ENCODE measurements at places on chromosomes 12 and 14.

- DNase-seq = peak; percentile 77
These were observed 90.6 kb downstream of the PAPOLA start for GRCh38 chr14:96592591-96593386.

DNA sequence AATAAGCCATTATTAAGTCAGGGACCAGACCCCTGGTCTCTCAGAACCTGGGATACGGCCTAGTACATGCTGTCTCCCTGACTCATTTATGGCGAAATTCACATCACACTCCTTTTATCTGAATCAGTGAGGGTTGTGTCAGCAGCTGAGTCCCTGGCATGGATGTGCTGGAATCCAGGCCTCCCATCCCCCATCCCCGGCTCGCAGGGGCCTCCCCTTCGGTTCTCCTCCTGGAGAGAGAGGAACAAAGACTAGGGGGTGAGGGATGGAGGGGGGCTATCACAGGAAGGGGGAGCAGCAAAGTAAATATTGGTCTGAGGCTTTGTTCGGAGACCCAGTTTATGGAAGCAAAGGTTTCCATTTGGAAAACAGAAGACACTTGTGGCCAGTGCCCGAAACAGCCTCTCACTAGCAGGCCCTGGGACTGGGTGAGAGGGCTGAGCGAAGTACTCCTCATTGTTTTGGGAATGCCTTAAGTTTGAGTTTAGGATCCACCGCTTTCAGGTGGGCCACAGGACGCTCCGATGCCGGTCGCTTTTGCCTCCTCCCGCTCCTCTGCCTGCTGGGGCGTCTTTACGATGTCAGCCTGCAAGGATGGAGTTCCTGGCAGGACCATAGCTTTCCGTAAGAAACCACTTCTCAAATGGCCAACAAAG is 145.0 kb downstream of the PRKCH start:
- DNase-seq = no peak

GRCh38 chr12:106074361-106074705 is 64.4 kb downstream of the NUAK1 start:
- DNase-seq = no peak

DNA sequence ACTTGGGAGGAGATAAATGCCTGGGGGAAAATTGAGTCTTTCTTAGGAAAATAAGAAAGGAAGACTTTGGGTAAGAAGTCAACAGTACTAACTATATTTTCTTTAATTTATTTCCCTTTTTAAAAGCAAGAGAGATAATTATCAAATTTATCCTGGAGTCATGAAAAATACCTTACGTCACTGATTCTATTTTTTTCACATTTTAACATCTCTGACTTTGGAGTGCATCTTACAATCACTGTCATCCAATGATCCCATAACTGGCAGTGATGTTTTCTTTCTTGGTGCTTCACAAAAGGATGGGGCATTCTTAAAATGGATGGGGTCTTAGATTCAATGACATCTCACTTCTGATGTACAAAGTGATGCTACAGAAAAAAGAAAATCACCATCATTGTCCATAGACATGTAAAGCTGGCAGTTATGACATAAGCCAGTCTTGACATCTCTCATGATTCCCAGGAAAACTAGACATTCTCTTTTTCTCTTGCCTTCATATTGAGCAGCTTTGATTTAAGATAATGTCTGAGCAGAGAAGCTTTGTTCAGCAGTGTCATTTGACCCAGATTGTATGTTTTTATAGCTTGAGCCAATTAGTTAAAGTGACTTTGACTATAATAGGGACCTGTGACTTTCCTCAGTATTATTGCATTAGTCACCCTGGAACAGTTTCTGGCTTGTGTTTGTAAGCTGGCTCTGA is 236.2 kb downstream of the EGLN3 start:
- no peak for DNase-seq

- DNase-seq = peak; percentile 61
These were observed 767 bp upstream of the TCP11L2 start for GRCh38 chr12:106301611-106302321.

- no peak for DNase-seq
These were observed 126.0 kb upstream of the FKBP4 start for GRCh38 chr12:2668816-2669215.

DNA sequence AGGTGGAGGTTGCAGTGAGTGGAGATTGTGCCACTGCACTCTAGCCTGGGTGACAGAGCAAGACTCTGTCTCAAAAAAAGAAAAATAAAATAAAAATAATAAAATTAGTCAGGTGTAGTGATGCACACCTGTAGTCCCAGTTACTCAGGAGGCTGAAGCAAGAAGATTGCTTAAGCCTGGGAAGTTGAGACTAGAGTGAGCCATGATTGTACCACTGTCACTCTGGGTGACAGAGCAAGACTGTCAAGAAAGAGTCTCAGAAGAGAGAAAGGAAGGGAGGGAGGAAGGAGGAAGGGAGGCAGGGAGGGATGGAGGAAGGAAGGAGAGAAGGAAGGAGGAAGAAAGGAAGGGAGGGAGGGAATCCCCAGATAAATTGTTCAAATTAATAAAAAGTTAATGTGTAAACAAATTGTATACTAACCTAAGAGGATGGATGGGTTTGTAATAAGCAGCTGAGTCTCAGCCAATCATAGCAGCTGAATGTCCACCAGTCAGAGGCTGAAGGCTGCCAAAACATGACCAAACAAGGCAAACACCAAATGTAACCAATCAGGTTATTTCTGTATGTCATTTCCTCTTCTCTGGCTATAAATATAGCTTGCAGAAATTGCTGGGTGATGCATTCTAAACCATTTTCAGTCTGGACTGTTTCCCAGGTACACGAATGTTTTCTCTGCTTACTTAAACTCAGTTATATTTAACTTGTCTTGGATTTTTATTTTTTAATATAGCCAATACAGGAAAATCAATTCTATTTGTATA is 6.1 kb upstream of the CDCA4 start:
- no peak for DNase-seq

- DNase-seq = peak; percentile 41
These were observed 54.2 kb downstream of the C12orf42 start for GRCh38 chr12:103441437-103442181.

GRCh38 chr14:30803185-30803584 is 71.2 kb upstream of the COCH start:
- no peak for DNase-seq

- DNase-seq = no peak
These were observed 224.8 kb downstream of the DACT1 start for GRCh38 chr14:58862416-58863160.

DNA sequence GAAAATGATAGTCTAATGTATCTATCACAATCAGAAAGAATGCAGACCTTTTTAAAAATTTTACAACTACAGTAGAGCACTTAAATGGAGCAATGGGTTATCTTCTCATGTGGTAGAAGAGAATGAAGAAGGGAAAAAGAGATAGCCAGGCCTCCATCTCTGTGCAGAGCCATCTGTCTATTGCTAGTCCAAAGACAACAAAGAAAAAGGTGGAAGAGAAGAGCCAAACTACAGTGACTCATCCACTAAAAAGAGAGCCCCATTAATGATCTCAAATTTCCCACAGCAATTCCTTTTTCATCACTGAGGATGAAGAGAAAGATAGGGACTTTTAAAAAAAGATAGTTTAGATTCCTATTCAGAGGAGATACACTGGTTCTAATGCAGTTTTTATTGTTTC is 232.9 kb downstream of the ATXN7L3B start:
- DNase-seq = no peak

DNA sequence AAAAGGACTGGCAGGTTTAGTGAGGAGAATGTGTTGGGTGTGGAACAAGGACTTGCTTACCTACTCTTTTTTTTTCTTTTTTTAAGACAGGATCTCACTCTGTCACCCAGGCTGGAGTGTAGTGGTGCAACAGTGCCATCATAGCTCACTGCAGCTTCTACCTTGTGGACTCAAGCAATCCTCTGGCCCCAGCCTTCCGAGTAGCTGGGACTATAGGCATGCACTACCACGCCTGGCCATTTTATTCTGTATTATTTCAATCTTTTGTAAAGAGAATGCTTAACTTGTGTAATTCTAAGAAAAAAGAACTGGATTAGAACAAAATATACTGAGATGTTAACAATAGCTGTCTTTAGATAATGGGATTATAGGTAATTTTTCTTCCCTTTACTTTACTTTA is 1.9 kb upstream of the VRTN start:
- no peak for DNase-seq

DNA sequence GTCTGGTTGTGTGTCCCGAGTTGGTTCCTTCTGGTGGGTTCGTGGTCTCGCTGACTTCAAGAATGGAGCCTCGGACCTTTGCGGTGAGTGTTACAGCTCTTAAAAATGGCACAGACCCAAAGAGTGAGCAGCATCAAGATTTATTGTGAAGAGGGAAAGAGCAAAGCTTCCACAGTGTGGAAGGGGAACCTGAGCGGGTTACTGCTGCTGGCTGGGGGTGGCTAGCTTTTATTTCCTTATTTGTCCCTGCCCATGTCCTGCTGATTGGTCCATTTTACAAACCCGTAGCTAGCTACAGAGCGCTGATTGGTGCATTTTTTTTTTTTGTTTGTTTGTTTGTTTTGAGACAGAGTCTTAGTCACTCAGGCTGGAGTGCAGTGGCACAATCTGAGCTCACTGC is 29.3 kb downstream of the FGF6 start:
- no peak for DNase-seq

- DNase-seq = no peak
These were observed 1.1 kb downstream of the WDR20 start for GRCh38 chr14:102140750-102141145.

GRCh38 chr12:80721326-80721725 is 4.6 kb downstream of the MYF5 start:
- DNase-seq = no peak

DNA sequence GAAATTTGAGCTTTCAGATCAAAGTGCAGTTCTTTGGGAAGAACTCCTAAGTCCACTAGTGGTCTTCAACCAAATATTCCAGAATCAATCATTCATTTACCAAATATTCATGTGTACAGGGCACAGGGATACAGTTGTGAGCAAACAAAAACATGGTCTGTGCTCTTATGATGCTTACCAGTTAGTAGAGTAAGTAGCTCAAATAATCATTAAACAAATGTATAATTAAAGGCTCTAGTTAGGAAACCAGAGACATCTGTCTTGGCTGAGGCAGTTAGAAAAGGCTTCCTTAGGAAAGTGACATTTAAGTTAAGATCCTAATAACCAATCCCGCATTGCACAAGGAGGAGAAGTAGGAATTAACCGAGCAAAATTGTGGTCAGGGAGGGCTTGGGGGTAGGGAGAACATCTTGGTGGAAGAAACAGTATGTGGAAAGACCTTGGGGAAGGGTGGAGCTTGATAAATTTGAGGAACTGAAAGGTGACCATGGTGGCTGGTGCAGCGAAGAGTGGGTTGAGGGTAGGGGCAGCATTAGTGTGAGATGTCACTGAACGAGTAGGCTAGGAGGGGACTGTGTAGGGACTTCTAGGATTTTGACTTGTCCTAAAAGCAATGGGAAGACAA is 40.0 kb downstream of the PEBP1 start:
- DNase-seq = no peak

- DNase-seq = no peak
These were observed 323.5 kb downstream of the ALG10 start for GRCh38 chr12:34345801-34346200.

GRCh38 chr12:71981149-71981548 is 42.5 kb downstream of the TPH2 start:
- no peak for DNase-seq

DNA sequence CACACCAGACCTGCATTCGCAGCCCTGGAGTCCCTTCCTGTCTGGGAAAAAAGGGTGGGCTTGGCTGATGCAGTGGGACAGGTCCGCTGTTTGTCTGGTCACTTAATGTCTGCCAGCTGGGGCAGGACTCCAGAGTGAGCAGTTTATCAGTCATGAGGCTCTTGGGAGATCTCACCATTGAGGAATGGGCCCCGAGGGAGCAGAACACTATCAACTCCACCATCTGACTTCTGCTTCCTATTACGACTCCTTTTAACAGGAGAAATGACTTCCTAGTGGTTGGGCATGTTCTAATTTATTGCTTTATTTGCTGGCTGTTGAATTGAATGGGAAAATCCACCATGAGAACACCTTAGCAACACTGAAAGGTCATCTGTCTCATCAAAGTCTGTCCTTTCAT is 182.5 kb upstream of the RASSF8 start:
- DNase-seq = no peak

DNA sequence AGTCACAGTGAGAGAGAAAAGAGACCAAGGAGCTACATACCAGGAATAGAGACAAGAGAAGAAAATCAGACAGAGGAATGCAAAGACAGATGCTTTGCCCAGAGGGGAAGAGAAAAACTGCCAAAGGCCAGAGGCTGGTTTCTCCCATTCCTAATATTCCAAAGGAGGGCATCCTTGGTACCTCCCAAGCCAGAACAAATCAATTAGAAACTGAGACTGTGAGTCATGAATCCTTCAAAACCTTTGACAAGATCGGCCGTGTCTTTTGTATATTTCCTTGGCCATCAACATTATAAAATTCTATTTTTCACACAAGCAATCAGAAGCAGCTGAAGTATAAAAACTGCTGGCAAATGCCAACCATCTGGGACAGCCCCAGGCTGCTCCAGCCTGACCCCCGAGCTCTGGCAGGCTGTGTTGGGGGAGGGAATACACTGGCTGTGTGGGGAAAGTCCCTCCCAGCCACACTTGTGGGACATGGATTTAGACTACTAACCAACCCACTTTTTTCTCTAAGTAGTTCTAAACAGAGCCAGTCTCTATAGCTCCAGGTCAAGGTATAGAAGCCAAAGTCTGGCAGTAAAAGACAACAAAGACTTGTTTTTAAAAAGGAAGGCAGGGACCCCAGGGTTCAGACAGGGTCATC is 13.7 kb downstream of the POMT2 start:
- no peak for DNase-seq

DNA sequence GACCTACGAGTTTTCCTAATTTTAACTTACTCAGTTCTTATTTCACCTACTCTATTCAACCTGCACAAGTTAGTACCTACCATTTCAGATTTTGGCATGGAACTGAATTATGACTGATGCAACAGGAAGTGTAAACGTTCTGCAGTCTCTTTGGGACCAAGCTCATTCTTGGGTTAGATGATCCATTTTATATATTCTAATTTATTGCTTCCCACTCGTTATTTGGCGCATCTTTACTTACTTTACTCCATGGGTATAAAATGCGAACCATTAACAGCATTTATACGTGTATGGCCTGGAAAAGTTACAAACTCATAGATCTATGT is 1.0 kb upstream of the EML1 start:
- DNase-seq = no peak

DNA sequence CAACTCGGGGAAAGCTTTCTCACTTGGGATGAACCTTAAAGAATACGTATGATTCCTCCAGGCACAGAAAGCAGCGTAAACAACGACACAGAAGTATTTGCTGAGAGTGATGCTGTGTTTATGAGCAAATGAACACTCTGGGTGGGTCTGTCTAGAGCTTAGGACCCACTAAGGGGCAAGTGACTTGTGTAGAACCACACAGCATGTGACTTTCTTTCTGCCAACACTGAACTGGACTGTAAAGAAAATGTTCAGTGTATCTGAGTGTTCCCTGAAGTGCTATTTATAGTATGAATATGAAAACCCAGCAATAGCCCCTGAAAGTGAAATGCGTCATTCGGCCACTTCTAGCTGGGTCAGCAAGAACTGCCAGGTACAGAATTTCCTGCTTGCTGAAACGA is 78.5 kb downstream of the ST8SIA1 start:
- no peak for DNase-seq

GRCh38 chr12:80493466-80493865 is 49.4 kb downstream of the PTPRQ start:
- DNase-seq = no peak

- peak; percentile 49 for DNase-seq
These were observed at the start of gene NTN4 for GRCh38 chr12:95790033-95790916. Gene NTN4, minus strand, starts transcription at chr12:95790764. Its CDS starts 455 bp downstream, at chr12:95790309.
